SK-N-SH (cell line): ENCODE measurements at places on chromosomes 12 and 14. TPM values are rescaled to one million over a fixed set of nuclear protein-coding genes. Genes with fewer than 3 reads are reported as not detected.

DNA sequence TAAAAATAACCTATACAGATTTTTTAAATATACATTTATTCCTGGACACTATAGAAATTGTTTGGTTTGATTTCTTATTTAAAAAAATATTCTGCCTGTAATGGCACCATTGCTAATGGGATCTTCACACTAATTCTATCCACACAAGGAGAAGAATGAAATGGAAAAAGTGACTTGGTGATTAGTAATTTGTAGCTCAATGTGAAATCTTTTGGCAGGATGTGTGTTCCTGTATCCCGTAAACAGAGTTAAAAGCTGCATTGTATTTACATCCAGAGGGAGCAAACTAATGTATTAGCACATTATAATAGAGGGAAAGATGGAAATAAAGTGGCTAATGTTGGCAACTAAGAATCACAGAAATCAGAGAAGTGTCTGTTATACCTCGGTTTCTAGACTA is 1455.3 kb upstream of the FLRT2 start:
- no peak for DNase-seq

GRCh38 chr12:9256758-9257405 is 48.7 kb upstream of the PZP start:
- no peak for DNase-seq

DNA sequence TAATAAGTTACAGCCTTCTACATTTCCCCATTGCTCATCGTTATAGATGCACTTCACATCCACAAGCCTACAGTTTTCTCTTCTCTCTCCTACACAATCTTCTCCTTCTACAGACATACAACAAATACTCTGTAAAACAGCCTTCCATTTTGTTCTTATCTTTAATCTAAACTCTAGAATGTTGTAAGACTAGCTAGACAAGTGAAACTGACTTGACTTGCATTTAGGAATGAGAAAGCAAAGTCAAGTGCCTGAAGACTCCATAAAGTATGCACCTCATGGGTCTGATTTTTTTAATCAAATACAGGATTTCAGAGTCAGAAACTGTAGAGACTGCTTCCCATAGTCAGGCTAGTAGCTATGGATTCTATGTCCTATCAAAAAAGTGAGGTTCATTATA is 190.3 kb downstream of the KLHL28 start:
- DNase-seq, result no peak

GRCh38 chr12:92535961-92536360 is 166.8 kb upstream of the PLEKHG7 start:
- no peak for DNase-seq

Gene AQP2
- not detected in 2 replicates for polyA plus RNA-seq

- DNase-seq, result no peak
Measured at GRCh38 chr14:68239988-68240771, 420.6 kb downstream of the RAD51B start.

GRCh38 chr14:100741966-100742365 is 15.3 kb downstream of the DLK1 start:
- DNase-seq, result no peak

Gene SIRT4
- 1.1 and 1.4 TPM in 2 replicates for polyA plus RNA-seq

DNA sequence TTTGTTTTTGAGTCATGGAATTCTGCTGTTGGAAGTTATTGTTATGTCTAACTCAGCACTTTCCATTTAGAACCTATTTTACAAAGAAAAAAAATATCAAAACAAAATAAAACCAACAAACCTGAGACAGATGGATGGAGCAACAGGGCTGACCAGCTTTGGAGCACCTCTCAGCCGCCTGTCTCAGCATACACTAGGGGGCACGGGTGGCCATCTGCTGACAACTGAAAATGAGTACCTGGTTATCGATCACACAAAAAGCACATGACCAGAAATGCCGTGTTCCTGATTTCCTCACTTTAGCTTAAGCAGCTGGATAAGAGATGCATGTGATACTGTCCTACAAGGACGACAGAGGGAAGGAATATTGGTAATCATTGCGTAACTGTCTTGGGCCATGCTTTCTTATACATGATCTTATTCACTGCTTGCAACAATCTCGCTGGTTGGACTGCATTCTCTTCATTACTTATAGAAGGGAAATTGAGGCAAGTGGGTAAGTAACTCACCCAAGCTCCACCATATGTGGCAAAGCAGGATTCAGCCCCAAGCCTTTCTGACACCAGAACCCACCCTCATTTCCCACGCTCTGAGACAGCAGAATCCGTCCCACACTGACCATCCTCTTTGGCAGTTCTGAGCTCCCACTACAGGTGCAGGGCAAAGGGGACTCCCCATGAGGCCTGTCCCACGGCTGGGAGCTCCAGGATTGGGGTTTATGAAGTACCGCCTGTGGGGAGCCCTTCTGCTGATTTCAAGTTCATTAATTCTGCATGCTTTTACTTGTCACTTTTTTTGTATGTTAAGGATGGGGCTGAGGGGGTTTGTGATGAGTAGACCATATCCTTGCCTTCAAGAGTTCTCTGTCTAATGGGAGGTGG is 43.5 kb downstream of the C14orf132 start:
- no peak for DNase-seq
